Naive thymus-derived CD8-positive, alpha-beta T cell (primary cell): ENCODE measurements at places on chromosomes 1 and 21.

DNA sequence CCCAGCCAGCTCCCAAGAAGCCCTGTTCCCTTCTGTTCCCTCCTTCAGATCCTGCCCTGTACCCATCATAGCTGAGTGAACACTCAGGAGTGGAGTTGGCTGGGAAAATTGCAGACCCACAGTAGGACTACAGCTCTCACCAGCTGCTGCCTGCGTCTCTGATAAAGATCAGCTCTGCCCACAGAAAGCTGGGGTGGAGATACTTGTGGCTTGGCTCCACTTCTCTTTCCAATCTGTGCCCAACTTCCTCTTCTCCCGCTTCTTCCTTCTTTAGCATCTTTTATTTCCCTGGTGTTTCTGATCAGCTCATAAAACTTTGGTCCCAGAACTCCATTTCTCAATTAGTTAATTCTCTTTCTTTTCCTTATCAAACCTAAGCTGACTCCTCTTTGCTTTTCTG is 5.5 kb upstream of the CD1A start:
- no peak for DNase-seq

DNA sequence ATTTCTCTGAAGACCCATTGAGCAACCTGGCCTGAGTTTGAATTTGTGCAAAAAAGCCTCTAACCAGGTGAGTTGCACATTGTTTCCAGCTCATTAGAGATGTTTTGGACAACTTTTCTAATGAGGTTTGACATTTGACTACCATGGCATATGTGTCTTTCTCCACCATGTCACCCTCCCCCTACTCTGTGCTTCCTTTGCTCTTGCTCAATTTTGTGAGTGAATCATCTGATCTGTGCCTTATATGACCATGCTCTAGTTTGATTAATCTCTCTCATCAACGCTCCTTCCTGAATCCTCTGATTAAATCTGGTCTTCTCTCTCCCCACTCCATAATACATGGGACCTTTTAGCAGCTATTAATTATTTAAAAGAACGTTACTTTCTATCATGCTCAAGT is 144.8 kb upstream of the SAMSN1 start:
- DNase-seq = no peak

- no peak for DNase-seq
These were observed 123.6 kb downstream of the TGFB2 start for GRCh38 chr1:218468711-218469110.

- no peak for DNase-seq
These were observed 43.5 kb downstream of the WDR4 start for GRCh38 chr21:42835611-42836401.

DNA sequence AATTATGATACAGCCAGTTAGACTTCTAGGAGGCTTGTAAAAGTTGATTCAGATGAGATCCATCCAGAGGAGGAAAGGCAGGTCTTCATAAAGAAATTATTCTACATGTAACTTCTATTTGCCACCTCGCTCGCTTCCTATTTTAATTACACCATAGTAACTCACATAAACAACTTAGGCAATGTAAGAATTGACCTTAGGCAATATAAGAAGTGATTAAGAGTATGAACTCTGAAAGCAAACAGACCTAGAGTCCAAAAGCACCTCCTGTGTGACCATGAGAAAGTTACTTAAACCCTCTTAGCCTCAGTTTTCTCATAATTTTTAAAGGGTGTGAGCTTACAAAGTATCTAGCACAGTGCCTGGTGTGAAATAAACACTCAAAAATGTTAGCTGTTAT is 192.7 kb upstream of the NFIA start:
- no peak for DNase-seq

DNA sequence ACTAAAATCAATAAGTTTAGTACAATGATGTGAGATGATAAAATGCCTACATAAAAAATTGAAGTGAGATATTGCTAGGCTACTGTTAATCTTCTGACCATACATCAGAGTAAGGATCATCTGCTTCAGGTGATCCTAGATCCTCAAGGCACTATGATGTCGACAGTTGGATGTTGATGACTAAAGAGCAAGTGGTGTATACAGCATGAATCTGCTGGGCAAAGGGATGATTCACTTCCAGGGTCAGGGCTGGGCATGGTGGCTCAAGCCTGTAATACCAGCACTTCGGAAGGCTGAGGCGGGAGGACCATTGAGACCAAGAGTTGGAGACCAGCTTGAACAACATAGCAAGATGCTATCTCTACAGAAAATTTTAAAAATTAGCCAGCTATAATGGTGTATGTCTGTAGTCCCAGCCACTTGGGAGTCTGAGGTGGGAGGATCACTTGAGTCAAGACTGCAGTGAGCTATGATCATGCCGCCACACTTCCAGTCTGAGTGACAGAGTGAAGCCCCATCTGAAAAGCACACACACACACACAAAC is 24.6 kb downstream of the NUF2 start:
- no peak for DNase-seq

- DNase-seq = no peak
These were observed 5.2 kb downstream of the FAAH start for GRCh38 chr1:46399307-46399706.

GRCh38 chr1:171883849-171884248 is 42.6 kb downstream of the DNM3 start:
- DNase-seq = no peak

DNA sequence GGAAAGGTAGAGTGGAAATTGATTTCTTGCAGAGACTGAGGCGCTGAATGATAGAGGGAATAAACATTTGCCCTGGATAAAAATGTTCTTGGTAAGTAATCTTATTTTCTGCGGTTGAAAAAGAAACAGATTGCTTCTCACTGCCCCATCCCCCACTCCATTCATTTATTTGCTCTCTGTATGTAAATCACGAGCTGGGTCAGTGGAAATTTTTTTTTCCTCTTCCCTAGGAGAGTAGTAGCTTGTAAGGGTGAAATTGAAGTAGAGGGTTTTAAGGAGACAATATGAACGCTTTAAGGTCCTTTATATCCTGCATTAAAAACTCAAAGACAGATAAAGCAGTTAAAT is 1.4 kb upstream of the BRINP3 start:
- no peak for DNase-seq

DNA sequence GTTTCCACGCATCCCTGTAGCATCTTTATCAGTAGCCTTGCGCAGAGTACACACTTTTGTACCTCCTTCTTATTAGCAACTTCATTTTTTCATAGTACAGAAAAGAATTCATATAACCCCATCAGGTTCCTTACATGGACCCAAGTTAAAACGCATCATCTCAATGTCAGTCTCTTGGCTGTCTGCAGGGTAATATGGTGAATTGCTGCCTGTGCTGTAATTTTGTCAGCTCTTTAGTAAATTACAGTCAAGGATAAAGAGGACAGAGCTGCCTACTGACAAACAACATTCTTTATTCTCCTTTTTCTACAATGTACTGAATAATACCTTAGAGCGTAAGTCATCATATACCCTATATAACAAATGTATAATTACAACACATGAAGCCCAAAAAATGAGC is 222.5 kb downstream of the MRPL39 start:
- no peak for DNase-seq

GRCh38 chr1:55827350-55827749 is 612.2 kb upstream of the USP24 start:
- DNase-seq = no peak

DNA sequence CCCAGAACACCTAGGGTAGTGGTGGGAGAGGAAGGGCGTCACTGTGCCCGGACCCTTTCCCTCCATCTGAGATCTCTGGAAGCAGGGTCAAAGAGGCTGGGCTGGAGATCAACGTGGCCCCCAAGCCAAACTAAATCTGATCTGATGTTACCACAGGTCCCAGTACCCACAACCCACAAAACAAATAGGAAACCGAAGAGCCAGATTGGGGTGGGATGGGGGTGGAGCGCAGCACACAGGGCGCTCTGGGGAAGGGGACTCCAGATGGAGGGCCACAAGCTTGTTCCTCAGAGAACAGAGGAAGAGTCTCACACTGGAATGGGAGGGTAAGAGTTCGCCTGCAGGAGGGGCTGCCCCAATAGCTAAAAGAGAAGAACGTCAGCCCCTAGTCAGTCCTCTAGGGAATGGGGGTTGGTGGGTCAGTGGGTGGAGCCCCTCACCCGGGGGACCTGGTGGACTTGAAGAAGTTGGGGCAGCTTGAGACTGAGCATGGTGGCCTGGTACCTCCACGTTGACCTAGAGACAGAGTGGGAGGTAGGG is 1.5 kb downstream of the PAQR6 start:
- no peak for DNase-seq

DNA sequence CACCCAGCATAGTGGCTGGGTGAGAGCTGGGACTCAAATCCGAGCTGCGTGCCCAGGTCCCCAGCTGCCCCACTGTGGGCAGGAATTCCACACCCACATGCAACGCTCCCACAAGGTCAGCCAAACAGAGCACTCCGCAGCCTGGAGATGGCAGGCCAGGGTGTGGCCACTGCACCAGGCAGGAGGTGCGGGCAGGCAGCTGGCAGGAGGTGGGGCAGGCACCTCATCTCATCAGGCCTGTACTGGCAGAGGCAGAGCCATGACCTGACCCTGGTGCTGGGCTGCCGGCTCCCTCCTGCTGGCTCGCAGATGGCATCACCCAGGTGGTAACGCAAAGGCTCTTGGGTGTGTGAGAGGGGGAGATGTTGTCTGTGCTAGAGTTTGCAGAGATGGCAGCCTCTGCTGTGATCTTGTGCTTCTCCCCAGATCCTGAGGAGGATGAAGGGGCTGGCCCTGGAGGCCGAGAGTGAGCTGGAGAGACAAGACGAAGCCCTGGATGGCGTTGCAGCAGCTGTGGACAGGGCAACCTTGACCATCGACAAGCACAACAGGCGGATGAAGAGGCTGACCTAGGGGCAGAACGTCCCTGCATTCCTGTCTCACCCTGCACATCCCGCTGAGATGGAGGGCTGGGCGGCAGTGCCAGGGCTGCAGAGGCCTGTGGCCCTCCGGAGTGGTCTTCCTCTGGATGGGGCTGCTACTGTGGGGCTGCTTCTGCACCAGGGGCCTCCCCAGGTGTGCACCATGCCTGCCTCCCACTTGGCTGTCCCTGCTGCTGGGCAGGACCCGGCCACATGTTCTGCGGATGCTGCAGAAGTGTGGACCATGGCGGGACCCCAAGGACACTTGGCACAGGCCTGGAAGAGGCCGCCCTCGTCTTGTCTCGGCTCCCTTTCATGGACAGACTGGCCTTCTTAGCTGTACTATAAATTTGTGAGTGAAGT is 35.1 kb upstream of the PRSS38 start:
- no peak for DNase-seq
